ENCODE measurements at places on chromosomes 1 and 21.
A peak's percentile ranks its signal among the peaks of the same experiment; 100 is the strongest.

DNA sequence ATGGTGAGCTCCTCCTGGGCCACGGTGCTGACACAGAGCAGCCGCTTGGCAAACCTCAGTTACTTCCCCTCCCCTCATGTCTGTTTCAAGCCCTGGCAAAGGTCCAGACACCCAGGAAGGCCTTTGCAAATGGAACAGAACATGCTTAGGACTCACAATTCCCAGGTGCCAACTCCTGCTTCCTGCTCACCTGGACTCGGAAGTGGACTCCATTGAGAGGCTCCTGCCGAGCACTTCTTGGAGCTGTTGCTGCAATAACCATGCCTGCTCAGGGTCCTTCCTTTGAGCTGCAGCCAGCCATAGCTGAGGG is 10.7 kb downstream of the DCST2 start:
- no peak for DNase-seq

DNA sequence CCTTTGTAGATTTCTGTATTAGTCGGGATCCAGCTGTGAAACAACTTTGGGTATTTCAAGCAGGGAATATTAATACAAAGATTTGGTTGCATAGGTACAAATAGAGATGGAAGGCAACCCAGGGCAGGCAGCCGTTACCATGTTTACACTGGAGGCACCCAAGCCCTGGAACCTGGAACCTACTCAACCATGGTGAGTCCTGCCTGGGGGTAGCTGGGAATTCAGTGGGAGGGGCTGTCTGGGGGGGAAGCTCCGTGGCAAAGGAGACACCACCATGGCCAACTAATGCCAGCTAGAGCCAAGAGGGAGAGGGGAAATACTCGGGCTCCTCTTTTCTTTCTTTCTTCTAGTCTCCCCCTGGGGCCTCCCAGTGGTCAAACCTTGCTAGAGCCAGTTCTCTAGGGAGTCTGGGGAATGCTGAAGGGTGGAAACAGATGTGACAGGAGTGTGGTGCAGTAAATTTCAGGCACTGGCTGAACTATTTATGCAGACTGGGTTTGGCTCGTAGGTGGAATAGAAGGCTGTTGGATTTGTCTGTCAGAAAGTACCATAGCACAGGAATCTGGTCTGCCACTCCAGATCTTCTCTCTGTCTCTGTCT is 91.9 kb upstream of the CACNA1E start:
- no peak for DNase-seq

DNA sequence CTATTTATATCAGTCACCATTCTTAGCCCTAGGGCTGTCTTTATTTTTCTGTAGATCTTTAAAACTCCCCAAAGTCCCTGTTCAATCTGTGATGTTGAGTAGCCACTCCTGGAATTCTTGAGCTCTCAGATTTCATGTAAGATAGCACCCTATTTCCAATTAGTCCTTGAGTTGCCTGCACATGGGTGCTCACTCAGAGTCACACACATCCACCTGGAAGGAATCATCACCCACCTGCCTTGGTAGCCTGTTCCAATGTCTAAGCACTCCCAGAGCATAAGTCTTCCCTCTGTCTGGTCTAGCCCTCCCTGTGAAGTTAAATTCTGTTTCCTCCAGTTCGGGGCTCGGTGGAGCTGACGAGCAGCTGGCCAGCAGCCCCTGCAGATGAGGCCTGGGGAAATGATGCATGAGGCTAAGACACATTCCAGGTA is 14.7 kb upstream of the ATF3 start:
- DNase-seq = no peak

DNA sequence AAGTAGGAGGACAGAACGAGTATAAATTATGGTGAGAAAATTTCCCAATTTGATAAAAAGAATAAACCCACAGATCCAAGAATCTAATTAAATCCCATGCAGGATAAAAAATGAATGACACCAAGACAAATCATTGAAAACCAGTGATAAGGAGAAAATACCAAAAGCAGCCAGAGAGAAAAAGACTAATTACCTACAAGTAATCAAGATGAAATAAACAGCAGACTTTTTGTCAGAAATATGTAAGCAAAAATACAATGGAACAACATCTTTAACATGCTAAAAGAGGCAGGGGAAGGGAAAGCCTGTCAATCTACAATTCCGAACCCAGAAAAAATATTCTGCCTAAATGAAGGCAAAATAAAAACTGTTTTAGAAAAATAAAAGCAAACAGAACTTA is 20.7 kb upstream of the CCN1 start:
- no peak for DNase-seq

- no peak for DNase-seq
Measured at GRCh38 chr1:74534241-74534640, 21.8 kb upstream of the LRRC53 start.

DNA sequence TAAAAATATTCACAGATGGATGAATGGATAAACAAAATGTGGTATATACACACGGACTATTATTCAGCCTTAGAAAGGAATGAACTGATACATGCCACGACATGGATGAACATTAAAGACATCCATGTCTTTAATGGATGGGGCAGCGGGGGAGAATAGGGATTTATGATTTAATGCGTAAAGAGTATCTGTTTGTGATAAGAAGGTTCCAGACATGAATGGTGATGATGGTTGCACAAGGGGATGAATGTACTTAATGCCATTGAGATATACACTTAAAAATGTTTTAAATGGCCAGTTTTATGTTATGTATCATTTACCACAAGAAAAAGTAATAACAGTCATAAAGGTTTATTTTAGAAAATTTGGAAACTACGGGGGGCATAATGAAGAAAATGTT is 108.6 kb upstream of the WLS start:
- no peak for DNase-seq

GRCh38 chr1:37433171-37433570 is 41.2 kb upstream of the ZC3H12A start:
- DNase-seq = no peak

DNA sequence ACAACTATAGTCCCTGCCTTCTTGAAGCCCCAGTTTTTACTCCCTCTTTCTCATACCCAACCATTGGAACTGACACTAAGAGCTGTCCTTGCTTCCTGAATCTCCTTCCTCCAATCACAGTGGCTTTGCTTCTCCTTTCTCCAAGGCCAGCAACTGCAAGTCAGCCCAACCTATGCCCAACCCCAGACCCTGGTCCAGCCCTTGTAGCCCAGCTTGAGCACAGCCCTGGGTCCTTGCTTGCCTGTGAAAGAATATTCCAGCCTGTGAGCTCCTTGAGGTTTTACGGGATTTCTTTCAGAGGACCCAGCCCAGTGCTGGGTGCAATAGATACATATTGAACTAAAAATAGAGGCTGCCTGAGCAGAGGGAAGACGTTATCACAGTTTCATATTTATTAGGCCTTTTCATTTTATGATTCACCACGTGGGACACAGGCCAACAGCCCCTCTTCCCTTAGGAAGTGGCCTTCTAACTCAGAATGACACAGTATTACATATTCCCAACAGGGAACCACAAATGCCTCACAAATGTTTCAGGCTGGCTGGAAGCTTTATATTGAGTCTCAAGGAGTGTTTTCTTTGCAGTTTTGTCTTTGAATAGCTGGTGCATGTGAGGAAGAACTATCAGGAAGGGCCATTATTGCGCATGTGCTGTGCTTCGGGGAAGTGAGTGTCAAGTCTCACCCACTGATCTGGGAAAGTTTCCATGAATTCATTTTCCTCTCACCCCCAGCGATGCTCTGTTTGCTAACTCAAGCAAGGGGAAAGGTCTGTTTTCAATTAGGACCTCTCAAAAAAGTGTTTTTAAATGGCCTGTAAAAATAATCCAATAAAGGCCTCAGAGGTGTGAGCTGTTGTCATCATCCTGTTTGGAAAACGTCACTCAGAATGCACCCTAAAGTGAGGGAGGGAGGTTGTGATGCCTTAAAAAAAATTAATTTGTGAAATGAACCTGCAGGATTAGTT is 92.3 kb upstream of the NFIA start:
- peak; percentile 83 for DNase-seq

DNA sequence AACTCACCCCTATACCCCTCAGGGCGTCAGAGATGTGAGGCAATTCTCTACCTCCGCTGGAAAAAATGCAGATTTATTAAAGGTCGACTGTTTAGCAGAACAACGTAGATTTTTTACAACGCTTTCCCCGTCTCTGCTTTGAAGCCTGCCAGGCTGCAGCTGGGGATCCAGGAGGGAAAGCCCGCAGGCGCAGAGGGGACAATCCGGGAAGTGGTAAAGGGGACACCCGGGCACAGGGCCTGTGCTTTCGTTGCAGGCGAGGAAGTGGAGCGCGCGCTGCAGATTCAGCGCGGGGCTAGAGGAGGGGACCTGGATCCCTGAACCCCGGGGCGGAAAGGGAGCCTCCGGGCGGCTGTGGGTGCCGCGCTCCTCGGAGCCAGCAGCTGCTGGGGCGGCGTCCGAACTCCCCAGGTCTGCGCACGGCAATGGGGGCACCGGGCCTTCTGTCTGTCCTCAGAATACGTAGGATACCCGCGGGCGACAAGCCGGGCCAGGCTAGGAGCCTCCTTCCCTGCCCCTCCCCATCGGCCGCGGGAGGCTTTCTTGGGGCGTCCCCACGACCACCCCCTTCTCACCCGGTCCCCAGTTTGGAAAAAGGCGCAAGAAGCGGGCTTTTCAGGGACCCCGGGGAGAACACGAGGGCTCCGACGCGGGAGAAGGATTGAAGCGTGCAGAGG is 5.5 kb downstream of the SIM2 start:
- DNase-seq = no peak

DNA sequence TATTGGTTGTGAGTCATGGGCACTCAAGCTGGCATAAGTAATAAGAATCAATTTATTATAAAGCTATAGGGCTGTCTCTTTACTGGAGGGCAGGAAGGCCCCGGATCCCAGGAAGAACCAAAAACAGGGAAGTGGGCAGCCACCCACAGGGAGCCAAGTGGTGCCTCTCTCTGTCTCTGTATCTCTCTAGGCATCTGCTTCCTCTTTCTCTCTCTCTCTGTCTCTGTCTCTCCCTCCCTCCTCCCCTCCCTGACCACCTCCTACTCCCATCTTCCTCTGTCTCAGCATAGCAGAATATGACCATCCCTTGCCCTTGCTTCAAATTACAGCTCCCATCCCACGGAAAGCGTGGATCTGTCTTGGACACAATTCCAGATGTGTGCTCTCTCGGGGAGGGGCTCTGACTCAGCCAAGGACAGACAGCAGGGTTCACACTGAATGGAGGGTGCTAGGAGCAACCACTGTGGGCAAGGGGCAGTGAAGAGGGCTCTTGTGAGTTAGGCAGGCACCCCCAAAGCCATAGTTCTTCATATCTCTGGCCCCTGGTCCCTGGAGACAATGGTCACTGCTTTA is 80.4 kb upstream of the LPGAT1 start:
- DNase-seq = no peak

DNA sequence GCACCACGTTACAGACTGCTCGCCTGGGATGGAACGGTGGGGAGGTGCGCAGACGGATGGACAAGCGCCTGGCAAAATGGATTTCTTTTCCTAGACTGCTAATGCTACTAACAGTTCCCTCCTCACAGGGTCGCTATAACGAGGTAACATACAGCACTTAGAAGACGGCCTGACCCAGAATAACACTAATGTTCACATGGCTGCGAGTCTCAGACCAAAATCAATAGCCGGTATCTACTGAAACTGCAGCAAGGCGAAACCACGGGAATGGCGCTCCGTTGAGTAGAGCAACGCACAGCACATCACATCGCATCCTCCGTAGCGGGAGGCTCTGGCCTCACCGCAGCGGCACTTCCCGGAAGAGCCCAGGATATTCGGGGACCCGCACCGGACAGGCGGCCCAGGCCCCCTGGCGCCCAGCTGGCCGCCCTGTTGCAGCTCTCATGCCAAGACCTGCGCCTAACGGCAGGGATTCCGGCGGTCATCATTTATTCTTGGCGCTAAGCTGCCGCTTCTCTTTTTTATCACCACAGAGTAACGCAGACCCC is 46.6 kb downstream of the VPS26C start:
- DNase-seq = peak; percentile 30

DNA sequence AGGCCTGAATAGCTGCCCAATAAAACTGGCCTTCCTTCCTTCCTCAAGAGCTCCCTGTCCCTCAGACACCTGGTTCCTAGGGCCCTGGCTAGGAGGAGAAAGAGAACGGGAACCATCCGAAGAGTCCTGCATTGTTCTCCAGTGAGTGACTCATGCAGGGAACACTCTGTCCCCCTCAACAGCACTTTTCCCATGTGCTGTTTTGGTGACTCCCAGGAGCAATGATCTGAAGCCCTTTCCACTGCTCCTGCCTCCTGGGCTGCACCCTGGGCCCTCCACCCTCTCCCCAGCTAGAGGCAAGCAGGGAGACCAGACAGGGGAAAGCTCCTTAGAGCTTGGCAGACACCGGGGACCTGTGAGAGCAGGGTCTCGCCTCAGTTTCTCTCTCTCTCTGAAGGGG is 18.9 kb downstream of the TNNT2 start:
- DNase-seq = no peak

DNA sequence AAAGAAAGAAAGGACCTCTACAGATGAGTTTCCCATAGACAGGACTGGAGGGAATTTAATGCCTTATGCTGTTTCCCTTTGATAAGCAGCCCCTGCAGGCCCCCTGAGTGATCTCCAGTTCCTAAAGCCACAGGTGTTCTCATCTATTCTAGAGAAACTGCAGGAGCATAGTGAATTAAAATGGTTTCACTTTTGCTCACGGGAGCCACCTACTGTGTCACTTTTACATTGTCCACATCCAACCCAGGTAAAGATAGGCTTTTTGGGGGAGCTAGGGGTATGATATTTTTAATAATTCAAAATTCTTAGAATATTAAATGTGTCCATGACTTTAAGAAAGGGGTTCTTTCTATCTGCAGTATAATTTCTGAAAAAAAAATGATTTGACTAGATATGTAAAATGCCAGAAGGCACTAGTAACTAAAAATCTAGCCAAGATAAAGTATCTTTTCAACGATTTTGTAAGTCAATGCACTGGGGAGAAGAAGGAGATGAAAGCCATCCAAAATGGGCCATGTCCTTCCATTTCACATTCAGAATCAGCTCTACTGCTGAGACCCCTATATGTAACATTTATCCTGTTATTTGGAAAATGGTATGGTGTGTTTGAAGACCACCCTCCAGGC is 267.3 kb upstream of the DUSP10 start:
- no peak for DNase-seq

- DNase-seq = no peak
Measured at GRCh38 chr1:241610056-241610815, 29.9 kb downstream of the CHML start.

GRCh38 chr1:58487002-58487401 is 59.5 kb downstream of the OMA1 start:
- no peak for DNase-seq
